Nephron progenitor cell (in vitro differentiated cells): ENCODE measurements at places on chromosomes 12 and 14.

DNA sequence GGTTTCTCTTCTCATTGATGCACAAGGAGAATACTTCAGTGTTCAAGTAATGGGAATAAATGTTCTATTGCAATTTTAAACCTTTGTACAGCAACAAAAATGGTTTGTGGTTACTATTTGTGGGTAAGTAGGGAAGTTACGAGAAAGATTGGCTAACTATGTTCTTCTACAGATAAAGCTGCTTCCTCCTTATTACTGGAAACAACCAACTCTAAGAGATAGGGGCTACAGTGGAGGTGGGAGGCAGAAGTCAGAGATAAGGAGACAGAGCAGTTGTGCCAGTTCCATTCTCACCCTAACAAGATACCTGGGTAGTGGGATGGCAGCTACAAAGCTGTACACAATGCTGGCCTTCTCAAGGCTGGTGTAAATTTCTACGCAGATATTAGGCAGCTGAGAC lies 16.2 kb downstream of the NOXRED1 start:
- H3K36me3 ChIP-seq, result no peaks in the 10 kb centered on the region
- no peaks in the 10 kb centered on the region for H3K27me3 ChIP-seq
- no peak for DNase-seq
- H3K4me1 ChIP-seq, result no peaks in the 10 kb centered on the region
- H3K27ac ChIP-seq, result no peak overlapping the region

DNA sequence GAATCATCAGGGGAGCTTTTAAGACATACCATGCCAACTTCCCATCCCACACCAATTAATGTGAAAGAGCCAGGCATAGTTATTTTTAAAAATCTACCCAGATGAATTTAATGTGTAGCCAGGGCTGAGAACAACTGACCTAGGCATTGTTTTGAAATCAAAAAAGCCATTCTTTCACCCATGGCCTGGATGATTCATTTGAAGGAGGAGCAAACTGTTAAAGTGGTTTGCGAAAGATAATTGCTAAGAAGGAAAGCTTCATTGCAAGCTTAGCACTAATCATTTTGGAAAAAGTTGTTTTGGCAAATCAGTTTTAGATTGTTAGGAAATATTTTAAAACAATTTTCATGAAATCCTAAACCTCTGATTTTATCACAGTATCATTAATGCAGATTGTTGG lies 2.1 kb upstream of the GTSF1 start:
- peaks cover 32% of the 10 kb centered on the region for H3K4me1 ChIP-seq
- peaks cover 19% of the 10 kb centered on the region for H3K27me3 ChIP-seq
- H3K27ac ChIP-seq, result no peak overlapping the region
- H3K36me3 ChIP-seq, result no peaks in the 10 kb centered on the region
- no peak overlapping the region for H3K4me3 ChIP-seq

- H3K36me3 ChIP-seq, result peaks cover 41% of the 10 kb centered on the region
- peak overlapping the region; percentile 59 for H3K27ac ChIP-seq
- H3K4me1 ChIP-seq, result peaks cover 34% of the 10 kb centered on the region
Observed at GRCh38 chr12:49577589-49578315, 9.8 kb upstream of the MCRS1 start.

DNA sequence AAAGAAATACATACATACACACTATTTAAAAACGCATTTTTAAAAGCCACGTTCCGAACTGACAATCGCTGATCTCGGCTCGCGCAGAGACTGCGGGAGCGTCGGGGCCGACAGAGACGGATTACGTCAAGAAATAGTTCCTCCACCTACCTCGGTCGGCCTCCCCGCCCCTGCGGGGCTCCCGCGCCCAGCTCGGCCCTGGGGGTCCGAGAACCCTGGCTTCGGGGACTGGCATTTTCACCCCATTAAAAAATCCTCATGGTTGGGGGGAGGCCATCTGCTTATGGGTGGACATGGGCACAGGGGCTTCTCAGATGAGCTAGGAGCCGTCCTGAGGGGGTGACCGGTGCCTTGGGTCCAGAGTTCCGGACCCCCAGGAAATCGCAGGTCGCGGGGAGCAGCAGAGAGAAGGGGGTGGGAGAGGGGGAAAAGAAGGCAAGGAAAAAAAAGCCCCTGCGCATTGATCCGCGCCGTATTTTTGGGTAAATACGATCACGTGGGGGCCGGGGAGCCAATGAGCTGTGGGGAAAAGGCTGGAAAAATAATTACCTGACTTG lies 324 bp upstream of the HOXC9 start:
- H3K27me3 ChIP-seq, result peaks cover 12% of the 10 kb centered on the region
- H3K27ac ChIP-seq, result peak overlapping the region; percentile 97
- H3K36me3 ChIP-seq, result peaks cover 51% of the 10 kb centered on the region
- peak overlapping the region; percentile 98 for H3K4me3 ChIP-seq

GRCh38 chr12:127277882-127278281 lies 989.1 kb upstream of the TMEM132C start:
- H3K4me3 ChIP-seq, result no peak overlapping the region
- DNase-seq, result no peak
- H3K27me3 ChIP-seq, result peaks cover 72% of the 10 kb centered on the region
- H3K27ac ChIP-seq, result no peak overlapping the region
- H3K4me1 ChIP-seq, result no peaks in the 10 kb centered on the region
- H3K36me3 ChIP-seq, result no peaks in the 10 kb centered on the region

- no peak for DNase-seq
- H3K27ac ChIP-seq, result peak overlapping the region; percentile 81
- H3K4me3 ChIP-seq, result peak overlapping the region; percentile 90
- H3K36me3 ChIP-seq, result peaks cover 27% of the 10 kb centered on the region
- peaks cover 49% of the 10 kb centered on the region for H3K4me1 ChIP-seq
Observed at GRCh38 chr14:54489318-54489683, 521 bp upstream of the GMFB start.

GRCh38 chr12:91017043-91017442 lies 12.3 kb upstream of the EPYC start:
- DNase-seq, result no peak
- no peaks in the 10 kb centered on the region for H3K4me1 ChIP-seq
- H3K36me3 ChIP-seq, result no peaks in the 10 kb centered on the region

DNA sequence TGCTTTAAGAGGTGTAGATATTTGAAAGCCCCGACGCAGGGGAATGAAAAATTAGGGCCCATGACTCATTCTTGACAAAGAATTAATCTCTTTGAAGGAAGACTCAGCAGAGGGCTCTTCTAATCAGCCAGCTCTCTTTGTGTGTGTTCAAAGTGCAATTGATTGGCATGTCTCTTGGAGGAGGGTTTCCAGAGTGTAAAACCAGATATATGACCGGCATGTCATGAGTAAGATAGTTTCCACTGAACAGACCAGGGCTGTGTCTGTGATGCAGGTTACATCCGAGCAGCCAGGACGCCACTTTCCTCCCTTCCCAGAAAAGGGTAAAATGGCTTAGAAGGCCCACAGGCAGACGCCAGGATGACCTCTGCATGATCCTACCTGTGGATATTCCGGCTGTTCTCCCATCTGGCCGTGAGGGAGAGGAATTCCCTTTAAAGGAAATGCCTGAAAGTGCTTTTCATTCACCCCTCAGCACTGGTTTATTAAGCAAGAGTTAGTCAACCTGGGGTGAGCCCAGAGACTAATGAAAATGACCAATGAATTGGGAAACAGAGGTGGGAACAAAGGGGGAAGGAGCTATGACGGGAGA lies 7.2 kb upstream of the KRT75 start:
- no peak overlapping the region for H3K4me3 ChIP-seq
- H3K4me1 ChIP-seq, result peaks cover 47% of the 10 kb centered on the region
- no peak overlapping the region for H3K27ac ChIP-seq
- H3K27me3 ChIP-seq, result peaks cover 4% of the 10 kb centered on the region
- H3K36me3 ChIP-seq, result no peaks in the 10 kb centered on the region
- DNase-seq, result no peak

GRCh38 chr12:123410041-123410412 lies 26.1 kb downstream of the KMT5A start:
- H3K4me1 ChIP-seq, result peaks cover 2% of the 10 kb centered on the region
- DNase-seq, result no peak
- no peak overlapping the region for H3K27ac ChIP-seq
- no peak overlapping the region for H3K4me3 ChIP-seq

- peaks cover 70% of the 10 kb centered on the region for H3K36me3 ChIP-seq
- peaks cover 48% of the 10 kb centered on the region for H3K4me1 ChIP-seq
- DNase-seq, result no peak
- no peaks in the 10 kb centered on the region for H3K27me3 ChIP-seq
- H3K27ac ChIP-seq, result peak overlapping the region; percentile 79
Observed at GRCh38 chr12:54239620-54240019, 40.3 kb downstream of the CBX5 start.

DNA sequence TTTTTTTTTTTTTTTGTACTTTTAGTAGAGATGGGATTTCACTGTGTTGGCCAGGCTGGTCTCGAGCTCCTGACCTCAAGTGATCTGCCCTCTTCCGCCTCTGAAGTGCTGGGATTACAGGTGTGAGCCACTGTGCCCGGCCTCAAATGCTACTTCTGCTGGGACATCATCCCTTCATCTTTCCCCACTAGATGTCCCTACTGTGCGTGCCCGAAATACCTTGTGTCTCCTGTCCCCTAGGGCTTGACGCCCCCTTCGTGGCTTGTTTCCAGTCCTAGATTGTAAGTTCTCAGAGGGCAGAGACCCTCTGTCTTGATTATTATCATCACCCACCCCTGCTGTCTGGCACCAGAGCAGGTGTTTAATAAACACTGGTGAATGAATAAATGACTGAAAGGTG lies 14.9 kb downstream of the CCDC63 start:
- H3K36me3 ChIP-seq, result no peaks in the 10 kb centered on the region
- DNase-seq, result no peak
- peak overlapping the region; percentile 28 for H3K27ac ChIP-seq
- peaks cover 22% of the 10 kb centered on the region for H3K4me1 ChIP-seq
- H3K27me3 ChIP-seq, result peaks cover 21% of the 10 kb centered on the region

GRCh38 chr14:76759589-76759988 lies 1.7 kb upstream of the VASH1 start:
- no peaks in the 10 kb centered on the region for H3K36me3 ChIP-seq
- no peak for DNase-seq
- H3K4me3 ChIP-seq, result no peak overlapping the region
- peaks cover 32% of the 10 kb centered on the region for H3K27me3 ChIP-seq

DNA sequence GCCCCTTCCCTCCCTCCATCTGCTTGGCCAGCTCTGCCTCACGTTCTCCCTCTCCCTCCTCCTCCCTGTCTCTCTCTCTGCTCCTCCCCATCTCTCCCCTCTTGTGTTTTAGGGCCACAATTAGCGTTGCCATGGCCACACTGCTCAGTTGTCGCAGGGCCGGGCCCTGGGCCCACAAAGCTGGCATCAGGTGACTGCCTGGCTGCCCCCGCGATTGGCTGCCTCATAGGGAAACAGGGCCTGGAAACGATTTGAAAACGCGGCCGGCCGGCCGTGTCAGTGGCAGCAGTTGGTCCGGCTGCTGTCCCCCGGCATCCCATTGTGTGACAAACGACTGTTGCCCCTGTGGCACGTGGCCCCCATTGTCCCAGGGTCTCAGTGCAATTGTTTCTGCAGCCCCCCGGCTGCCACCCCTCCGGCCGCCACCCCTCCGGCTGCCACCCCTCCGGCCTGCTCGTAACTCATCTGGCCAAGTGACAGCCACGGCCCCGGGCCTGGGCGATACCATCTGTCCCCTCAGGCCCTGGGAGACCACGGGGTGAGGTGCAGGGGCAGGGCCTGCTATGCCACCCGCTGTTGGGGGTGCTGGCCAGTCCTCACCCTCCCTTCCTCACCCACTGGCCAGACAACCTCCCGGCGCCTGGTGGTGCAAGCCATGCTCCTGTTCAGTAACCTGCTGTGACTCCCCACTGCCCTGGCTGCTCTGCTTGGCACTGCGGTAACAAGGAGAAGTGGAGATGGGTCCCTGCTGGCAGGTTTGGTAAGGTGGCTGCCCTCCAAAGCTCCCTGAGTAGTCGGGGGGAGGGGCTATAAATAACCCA lies 17.4 kb downstream of the FOXN4 start:
- H3K4me1 ChIP-seq, result peaks cover 21% of the 10 kb centered on the region
- H3K27ac ChIP-seq, result peak overlapping the region; percentile 83
- peaks cover 33% of the 10 kb centered on the region for H3K27me3 ChIP-seq
- DNase-seq, result peak; percentile 81
- H3K36me3 ChIP-seq, result no peaks in the 10 kb centered on the region

- H3K4me1 ChIP-seq, result peaks cover 29% of the 10 kb centered on the region
- H3K4me3 ChIP-seq, result no peak overlapping the region
- H3K27me3 ChIP-seq, result peaks cover 18% of the 10 kb centered on the region
- no peak overlapping the region for H3K27ac ChIP-seq
- DNase-seq, result no peak
Observed at GRCh38 chr14:61573748-61574513, 121.4 kb upstream of the HIF1A start.

DNA sequence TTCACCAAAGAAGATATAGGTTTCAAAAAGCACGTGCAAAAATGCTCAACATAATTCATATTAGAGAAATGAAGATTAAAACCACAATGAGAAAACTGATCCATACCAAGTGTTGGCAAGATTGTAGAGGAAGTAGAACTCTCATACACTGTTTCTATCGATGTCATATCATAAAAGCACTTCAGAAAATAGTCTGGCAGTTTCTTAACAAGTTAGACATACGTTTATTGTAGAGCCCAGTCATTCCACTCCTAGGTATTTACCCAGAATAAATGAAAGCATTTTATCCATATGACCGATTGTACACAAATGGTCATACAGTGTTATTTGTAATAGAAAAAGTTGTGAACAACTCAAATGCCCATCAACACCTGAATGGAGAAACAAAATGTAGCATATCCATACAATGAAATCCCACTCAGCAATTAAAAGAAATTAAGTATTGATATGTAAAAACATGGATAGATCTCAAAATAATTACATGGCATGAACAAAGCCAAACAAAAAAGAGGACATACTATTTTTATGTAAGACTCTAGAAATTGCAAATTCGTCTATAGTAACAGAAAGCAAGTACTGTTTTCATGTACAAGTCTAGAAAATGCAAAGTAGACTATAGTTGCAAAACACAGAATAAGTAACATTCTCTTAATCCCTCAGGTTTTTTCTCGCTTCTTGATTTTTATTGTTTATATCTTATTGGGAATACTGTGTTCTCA lies 41.0 kb downstream of the USP15 start:
- no peak overlapping the region for H3K27ac ChIP-seq
- H3K36me3 ChIP-seq, result peaks cover 92% of the 10 kb centered on the region
- no peaks in the 10 kb centered on the region for H3K4me1 ChIP-seq
- H3K4me3 ChIP-seq, result no peak overlapping the region
- H3K27me3 ChIP-seq, result no peaks in the 10 kb centered on the region

DNA sequence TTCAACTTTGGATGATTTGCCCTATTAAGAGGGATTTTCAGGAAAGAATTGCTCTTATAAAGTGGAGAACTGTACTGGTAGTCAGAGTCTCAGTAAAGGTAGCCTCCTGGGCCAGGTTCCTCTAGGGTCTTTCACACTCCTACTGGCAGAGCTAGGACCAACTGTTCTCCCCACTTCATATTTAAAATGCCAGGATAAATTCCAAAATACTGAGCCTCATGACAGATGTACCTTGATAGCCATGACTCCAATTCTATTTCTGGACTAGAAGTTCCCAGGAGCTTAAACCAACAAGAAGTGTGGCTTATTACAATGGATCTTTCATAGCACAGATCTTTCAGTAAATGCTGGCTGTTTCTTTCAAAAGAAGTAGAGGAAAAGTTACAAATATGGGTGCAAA lies 126.5 kb downstream of the C12orf75 start:
- H3K27me3 ChIP-seq, result no peaks in the 10 kb centered on the region
- no peak overlapping the region for H3K27ac ChIP-seq
- peaks cover 20% of the 10 kb centered on the region for H3K4me1 ChIP-seq
- H3K36me3 ChIP-seq, result peaks cover 12% of the 10 kb centered on the region
- no peak overlapping the region for H3K4me3 ChIP-seq
- no peak for DNase-seq
